ENCODE measurements at places on chromosomes 5 and 9.

DNA sequence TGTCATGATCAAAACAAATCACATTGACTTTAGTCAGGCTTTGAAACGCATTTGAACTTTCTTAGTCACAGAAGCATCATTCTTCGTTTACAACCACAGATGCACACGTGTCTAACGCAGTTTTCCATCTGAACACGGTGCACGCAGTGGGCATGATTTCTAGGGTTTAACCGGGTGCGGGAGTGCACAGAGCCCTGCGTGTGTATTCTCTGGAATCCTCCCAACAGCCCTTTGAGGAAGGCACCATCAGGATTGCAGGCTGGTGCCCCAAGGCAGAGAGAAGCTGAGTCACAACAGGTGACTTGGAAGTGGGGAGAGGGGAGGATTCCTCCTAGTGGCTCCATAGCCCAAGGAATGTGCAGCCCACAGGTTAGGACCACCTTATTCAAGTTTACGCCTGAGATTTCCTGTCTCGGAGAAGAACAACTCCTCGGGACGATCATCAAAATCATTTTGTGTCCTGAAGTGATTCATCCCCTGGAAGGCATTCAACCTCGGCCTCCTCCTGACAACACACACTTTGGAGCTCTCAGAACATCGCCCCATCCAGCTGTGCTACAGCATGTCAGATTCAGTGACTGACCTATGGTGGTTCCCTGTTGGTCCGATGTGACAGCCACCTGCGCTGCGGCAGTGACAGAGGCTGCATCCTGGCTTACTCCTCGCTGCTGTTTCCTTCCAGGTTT, 13.1 kb downstream of the ROPN1L start:
- DNase-seq: no peak

- no peak for DNase-seq
Measured at GRCh38 chr5:35821513-35821912, 35.2 kb upstream of the IL7R start.

DNA sequence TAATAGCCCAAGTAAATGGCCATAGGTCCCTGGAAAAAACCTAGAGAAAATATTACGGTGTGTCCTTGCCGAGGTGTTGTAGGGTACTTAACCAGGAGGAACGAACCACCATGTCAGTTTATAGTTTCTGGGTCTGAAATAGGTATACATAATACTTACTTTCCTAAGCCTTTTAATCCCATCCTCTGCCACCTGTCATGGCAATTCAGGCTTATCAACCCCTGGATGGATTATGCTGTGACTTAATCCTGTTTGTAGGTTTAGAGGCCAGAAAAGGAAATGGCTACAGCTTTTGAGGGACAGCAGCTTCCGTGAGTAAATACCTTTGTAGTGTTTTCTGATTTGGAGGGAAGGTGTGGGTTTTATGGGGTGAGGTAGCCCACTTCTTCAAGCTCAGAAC, 89.1 kb upstream of the PTPRD start:
- DNase-seq: no peak

GRCh38 chr5:181151146-181151545, 3.8 kb downstream of the OR2V2 start:
- DNase-seq: no peak

GRCh38 chr5:78320401-78320800, 25.9 kb upstream of the AP3B1 start:
- no peak for DNase-seq

DNA sequence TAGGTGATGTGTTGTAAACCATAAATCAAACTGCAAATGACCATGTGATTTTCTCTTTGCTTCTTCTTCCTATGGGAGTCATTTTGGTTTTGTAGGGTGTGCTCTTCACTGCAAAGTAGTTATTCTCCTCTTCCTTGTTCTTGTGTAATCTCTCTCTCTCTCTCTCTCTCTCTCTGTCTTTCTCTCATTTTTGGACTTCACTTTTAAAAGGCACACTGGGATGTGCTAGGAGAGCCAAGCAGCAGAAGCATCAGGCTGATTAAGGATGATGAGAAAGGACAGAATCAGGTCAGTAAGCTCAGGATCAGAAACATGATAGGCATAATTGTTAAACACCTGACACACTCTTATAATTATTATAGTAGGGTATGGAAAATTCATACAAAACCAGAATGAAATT, 505.3 kb upstream of the ZNF608 start:
- no peak for DNase-seq

DNA sequence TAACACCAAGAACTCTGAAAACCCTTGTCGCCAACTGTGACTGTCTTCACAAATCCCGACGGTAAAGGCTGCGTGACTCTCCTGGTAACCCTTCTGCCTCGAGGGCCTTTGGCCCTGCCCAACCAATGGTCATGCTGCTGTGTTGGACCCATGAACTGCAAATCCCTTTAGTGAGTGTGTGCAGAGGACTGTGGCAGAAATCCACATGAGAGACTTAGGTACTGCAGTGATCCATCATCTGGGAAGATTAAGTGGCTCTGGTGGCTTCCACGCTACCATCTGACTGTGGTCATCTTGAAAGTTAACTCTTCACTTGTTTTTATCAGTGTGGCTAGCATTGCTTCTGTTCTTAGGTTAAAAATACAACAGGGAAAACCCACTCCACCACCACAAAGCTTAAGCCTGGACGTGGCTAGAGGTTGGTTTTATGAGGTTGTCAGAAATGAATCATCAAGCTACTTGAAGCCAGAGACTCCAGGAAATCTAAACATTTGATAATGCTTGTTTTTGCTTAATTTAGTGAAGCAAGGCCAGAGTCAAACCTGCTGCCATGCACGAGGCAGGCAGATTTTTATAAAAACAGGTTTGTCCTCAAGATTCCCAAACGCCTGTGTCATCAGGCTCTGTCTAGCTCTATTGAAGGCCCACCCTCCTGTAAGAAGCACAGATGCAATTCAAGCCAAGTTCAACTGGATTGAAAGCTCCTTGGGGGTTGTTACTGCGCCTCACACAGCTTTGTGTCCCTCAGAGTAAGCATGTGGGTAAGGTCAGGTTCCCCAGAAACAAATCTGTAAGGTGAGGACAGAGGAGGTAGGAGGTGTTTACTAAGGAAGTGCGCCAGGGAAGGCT, 52.7 kb upstream of the ERCC6L2 start:
- DNase-seq: no peak

DNA sequence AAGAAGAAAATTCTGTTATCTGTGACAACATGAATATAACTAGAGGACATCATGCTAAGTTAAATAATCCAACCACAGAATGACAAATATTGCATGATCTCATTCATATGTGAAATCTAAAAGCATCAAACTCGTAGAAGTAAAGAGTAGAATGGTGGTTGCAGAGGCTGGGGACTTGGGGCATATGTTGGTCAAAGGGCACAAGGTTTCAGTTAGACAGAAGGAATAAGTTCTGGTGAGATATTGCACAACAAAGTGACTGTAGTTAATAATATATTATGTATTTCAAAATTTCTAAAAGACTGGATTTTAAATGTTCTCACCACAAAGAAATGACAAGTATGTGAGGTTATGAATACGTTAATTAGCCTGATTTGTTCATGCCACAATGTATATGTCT, 24.8 kb downstream of the GRIA1 start:
- no peak for DNase-seq

- no peak for DNase-seq
Measured at GRCh38 chr5:32109236-32109635, 64.9 kb downstream of the GOLPH3 start.

All from activated CD8-positive, alpha-beta memory T cell treated with anti-CD3 and anti-CD28 coated beads for 1 hour (primary cell).